ENCODE measurements at places on chromosomes 1 and 21.

DNA sequence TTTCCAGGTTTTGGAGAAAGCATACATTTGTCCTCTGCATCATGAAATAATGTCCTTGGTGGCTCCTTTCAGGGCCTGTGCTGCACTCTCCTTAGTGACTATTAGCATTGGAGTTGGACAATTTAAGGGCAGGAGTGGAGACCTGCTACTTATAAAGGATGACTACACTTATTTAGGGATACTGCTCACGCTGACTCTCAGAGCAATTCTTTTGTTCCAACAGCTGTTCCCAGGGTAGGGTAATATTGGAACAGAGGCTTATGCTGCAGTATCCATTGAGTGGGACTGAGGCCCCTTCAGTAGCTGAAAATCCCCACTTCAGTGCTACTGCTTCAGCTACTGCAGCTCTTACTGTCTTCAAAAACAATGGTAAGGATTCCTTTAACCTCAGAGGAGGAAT lies 84.6 kb downstream of the GPR88 start:
- DNase-seq = no peak

GRCh38 chr1:178918955-178919354 lies 48.1 kb upstream of the ANGPTL1 start:
- no peak for DNase-seq

DNA sequence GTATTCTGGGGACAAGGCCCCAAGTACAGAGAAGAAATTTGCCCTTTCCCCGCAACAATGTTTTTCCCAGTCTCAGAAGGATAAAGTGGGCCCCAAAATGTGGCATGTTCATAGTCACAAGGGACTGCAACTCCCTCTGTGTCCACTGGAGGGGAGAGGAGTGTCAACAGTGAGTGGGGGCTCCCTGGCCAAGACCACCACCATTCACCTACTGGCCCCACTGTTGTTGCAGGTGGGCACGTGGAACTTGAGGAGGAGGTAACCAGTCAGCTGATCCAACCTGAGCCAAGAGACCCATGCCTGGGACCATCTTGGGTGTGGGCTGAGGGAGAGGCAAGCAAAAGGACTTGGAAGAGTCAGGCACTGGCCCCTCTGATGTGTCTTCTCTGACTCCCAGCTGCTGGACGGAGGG lies 777 bp downstream of the NUDT17 start:
- DNase-seq = peak; percentile 59

DNA sequence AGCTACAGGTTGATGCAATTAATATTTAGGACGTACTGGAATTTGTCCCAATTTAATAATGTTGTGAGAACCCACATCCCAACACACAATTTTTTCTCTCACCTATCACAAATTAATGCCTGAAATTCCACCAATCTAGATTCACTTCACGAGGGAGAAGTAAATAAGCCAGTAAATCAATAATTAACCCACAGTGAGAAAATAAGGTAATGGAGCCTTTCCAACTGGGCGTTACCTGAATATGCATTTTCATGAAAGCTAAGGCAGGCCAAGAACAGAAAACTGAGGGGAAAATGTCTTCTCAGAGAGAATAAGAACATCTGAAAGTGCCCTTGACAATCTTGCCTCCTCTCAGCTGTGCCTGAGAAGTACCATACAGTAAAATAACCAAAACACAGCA lies 240.8 kb upstream of the NR5A2 start:
- no peak for DNase-seq

- DNase-seq = no peak
These were observed 49.7 kb upstream of the HMGB4 start for GRCh38 chr1:33814166-33814565.

DNA sequence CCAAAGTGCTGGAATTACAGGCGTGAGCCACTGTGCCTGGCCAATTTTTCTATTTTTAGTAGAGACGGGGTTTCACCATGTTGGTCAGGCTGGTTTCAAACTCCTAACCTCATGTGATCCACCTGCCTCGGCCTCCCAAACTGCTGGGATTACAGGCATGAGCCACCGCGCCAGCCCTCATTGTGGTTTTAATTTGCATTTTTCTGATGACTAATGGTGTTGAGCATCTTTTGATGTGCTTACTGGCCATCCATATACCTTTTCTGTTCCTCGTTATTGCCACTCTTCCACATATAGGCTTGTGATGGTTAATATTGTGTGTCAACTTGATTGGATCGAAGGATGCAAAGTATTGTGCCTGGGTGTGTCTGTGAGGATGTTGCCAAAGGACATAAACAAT lies 17.4 kb upstream of the ENAH start:
- DNase-seq = no peak

GRCh38 chr1:95002540-95003432 lies 70.0 kb downstream of the ALG14 start:
- no peak for DNase-seq

- DNase-seq = no peak
These were observed 261.5 kb downstream of the NFIA start for GRCh38 chr1:61343734-61344420.

- no peak for DNase-seq
These were observed 510.0 kb downstream of the LTN1 start for GRCh38 chr21:28482657-28483056.

DNA sequence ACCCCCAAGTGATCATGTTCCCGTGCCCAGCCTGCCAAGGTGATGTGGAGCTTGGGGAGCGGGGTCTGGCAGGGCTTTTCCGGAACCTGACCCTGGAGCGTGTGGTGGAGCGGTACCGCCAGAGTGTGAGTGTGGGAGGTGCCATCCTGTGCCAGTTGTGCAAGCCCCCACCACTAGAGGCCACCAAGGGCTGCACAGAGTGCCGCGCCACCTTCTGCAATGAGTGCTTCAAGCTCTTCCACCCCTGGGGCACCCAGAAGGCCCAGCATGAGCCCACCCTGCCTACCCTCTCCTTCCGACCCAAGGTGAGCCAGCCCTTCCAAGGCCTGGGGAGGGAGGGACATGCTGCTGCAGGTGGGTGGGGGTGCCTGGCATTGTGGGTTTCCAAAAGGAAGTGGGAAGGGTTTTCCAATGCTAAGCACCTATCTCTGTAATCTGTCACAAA lies 2.3 kb downstream of the TRIM46 start:
- no peak for DNase-seq

DNA sequence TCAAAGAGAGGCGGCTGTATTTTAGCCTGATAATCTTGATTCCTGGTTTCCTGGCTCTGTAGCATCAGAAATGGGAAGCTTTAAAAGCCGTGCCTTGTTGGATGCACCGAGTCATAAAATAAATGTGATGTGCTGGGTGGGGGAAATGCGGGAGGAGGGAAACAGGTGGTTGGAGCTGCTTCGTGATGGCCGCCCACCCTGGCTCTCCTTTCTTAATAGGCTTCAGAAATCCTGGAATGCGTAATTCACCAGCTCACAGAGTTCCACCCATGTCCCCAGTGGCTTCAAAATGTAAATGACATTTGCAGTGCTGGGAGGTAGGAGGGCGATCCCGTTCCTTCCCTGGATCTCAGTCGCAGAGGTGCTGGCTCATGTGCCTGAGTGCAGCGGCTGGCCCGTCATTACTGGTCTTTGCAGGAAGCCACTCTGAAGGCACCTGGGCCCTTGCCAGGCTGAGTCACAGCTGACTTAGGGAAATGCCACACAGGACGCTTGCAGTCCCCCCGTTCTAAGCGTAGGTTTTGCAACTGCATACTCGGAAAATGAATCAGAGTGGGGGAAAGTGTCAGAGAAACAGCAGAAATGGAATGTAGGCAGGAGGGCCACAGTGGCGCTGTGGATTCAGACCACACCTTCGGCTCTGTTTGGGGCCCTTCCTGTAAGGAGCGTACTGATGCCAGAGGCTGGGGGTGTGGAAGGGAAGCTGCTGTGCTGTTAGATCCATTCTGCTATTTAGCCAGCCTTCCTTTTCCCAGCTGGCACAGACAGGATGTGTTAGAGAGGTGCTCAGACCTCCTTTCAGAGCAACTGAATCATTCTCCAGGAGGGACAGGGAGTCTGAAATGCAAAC lies 37.6 kb downstream of the GALNT2 start:
- no peak for DNase-seq

DNA sequence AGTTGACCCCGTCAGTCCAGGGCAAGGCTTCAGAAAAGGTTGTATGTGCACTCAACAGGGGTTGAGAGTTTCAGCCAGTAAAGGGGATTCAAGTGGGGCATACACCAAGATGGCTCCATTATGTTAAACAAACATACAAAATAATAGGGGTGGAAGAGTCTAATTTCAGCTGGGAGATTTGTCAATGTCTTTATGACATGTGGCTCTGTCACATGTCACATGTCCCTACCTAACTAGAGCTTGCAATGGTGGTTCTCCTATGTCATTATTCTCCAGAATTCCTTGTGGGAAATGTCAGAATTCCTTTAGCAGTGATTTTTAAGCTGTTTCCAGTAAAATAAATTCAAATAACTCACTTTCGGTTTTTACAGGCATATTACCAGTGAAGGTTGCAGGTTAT lies 392.0 kb upstream of the ADGRL4 start:
- no peak for DNase-seq

DNA sequence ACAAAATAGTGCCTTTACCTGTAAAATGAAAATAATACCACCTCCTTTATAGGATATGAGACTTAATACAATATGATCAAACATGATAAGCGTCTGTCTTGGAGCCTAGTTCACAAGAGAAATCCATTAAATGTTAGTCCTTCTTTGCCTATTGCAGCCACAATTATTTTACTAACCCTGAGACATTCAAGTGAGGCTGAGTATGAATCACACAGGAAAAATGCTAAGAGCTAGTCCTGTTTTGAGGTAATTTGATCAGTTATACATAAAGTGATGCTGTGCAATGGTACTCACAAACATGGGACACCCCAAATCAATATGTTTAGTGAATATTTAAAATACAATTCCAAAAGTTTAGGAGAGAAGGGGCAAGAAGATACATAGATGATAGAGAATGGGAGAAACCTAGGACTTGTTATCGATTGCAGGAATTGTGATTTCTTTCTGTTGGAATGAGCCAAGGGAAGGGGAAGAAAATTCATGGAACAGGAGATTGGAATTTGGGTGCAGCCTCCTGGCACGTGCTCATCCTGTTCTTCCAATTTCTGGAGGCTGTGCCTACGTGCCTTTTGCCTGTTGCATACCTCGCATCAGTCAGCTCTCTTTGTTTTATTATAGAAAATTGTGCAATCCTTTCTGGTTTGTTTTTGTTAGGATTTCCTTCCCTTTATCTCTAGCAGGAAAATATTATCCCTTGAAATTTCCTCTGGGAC lies 39.9 kb upstream of the BACH1 start:
- no peak for DNase-seq

DNA sequence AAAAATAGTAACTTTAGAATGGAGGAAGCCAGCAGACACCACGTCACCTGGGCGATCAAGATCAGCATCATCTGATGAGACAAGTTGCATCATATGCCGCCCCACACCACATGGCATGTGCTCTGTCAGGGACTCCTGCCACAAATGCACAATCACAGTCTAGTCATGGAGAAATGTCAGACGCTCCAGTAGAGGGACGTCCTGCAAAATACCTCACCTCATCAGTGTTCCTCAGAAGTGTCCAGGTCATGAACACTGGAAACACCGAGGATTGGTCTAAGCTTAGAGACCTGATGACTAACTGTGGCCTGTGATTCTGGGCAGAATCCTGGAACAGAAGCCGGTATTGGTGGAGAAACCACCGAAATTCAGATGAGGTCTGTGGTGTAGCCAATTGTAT lies 14.3 kb downstream of the ADARB1 start:
- no peak for DNase-seq

GRCh38 chr1:180586671-180587155 lies 27.9 kb downstream of the OVAAL start:
- no peak for DNase-seq

DNA sequence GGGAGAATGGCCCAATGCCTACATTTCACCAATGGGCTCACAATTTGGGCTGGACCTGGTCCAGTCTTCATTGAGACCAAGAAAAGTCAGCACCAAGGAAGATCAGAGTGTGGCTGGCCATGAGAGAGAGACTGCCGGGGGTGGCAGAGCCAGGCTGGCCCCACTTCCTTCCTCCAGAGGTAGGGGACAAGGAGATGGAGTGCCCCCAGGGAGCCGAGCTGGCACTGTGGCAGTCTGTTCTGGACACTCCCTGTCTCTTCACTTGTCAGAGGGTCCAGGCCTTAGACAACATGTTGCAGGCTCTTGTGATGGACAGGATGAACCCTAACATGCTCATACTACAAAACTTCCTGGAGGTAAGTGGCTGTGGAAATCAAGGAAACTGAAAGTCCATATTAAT lies 27.7 kb downstream of the INAVA start:
- DNase-seq = no peak

GRCh38 chr21:41650526-41651145 lies 116.2 kb downstream of the RIPK4 start:
- no peak for DNase-seq

DNA sequence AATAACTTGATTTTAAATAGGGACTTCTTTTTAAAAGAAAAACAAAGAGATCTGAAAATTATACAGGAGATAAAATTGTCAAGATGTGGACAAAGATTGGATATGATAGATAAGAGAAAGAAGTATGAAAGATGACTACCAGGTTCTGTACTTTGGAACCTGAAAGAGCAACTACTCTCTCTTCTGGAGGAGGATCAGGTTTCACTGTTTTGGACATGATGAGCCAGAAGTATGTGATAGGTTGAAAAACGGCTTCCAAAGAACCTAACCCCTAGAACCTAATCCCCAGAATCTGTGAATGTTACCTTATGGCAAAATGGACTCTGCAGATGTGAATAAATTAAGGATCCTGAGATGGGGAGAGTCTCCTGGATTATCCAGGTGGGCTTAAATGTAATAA lies 26.2 kb downstream of the RSBN1 start:
- no peak for DNase-seq

GRCh38 chr1:63142001-63142400 lies 180.4 kb upstream of the FOXD3 start:
- DNase-seq = no peak

DNA sequence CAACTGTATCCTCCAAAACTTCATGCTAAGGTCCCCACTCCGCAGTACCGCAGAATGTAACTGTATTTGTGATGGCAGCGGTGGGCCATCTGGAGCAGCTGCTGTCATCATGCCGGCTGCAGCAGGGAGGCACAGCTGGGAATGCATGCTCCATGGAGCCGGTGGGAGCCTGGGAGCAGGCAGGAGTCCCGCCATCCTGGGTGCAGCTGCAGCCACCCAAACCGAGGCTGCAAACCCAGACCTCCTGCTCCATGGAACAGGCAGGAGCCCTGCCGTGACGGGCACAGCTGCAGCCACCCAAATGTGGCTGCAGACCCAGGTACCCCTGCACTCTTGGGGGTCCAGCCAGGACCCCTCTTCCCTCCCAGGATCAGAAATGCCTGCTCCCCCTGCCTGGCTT lies 80.3 kb downstream of the SCMH1 start:
- DNase-seq = no peak

GRCh38 chr1:241894016-241894415 lies 46.0 kb downstream of the EXO1 start:
- DNase-seq = no peak

GRCh38 chr1:215079456-215079855 lies 3.1 kb upstream of the KCNK2 start:
- DNase-seq = no peak

- DNase-seq = no peak
These were observed 2.1 kb upstream of the OTUD7B start for GRCh38 chr1:150012611-150013010.

GRCh38 chr1:39328095-39328494 lies 123.6 kb downstream of the MACF1 start:
- no peak for DNase-seq
